PC-9 (cell line): ENCODE measurements at places on chromosomes 13 and 19. TPM values are rescaled to one million over a fixed set of nuclear protein-coding genes. Genes with fewer than 3 reads are reported as not detected.
A peak's percentile ranks its signal among the peaks of the same experiment; 100 is the strongest.

CRLF1 gene
- total RNA-seq: 0.46 and 2.8 TPM in 2 replicates

DNA sequence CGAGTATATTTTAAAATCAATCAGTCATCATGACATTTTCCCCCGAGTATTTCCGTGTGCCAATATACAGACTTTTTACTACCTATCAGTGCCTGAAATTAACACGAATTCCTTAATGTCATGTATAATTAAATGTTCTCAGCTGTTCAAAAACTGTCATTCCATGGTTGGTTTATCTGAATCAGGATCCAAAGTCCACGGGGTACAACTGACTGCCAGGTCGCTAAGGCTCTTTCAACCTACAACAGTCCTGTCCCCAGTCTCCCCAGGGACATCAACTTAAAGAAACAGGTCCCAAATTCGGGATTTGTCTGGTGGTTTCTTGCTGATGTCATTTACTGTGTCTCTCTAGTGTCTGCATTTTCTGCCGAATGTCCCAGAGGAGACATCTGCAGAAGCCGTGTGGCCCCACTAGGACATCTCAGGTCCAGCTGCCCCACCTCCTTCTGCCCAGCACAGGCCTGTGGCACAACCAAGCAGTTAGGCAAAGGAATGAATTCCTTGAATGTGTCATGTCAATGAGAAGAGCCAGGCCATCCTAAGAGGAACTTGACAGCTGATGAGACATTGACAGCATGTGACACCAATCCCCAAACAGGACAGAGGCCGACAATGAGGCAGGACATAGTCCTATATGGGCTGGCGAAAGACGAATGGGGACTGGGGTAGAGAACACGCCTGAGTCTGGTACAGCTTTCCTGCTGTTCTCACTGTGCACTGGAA, 109.5 kb downstream of the STK24 start:
- peaks cover 43% of the 10 kb centered on the region for H3K36me3 ChIP-seq
- no peaks in the 10 kb centered on the region for H3K27me3 ChIP-seq
- no peak overlapping the region for H3K4me3 ChIP-seq
- no peak for DNase-seq
- no peaks in the 10 kb centered on the region for H3K4me1 ChIP-seq

GRCh38 chr19:10315335-10316214, at the start of gene FDX2:
FDX2 (minus strand) TSS chr19:10316015; CDS start chr19:10315996, 19 bp downstream.
- peaks cover 14% of the 10 kb centered on the region for H3K4me1 ChIP-seq
- DNase-seq: peak; percentile 85
- peak within 1 kb of the TSS; percentile 38 for H3K27ac ChIP-seq
- no peaks in the 10 kb centered on the region for H3K27me3 ChIP-seq
- H3K36me3 ChIP-seq: no peaks in the 10 kb centered on the region
- peak within 1 kb of the TSS; percentile 96 for H3K4me3 ChIP-seq

DNA sequence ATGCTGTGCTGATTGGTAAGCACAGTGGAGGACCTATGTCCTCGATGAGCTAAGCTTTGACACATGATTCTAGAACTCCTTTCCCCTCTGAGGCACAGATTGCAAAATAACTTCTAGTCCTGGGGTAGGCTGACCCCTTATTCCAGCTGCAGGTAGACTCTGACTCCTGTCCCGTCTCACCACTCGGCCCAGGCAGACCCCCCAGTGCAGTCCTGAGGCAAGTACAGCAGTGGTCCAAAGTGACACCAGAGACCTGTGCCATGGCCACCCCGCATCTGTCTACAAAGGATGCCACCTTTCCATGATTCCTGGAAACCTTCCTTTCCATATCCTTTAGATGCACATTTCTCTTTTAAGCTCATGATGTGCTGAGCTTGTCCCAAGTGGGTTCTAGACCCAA, 482.5 kb downstream of the ZNF536 start:
- no peak overlapping the region for H3K27ac ChIP-seq
- DNase-seq: no peak
- no peaks in the 10 kb centered on the region for H3K36me3 ChIP-seq
- H3K4me3 ChIP-seq: no peak overlapping the region
- no peaks in the 10 kb centered on the region for H3K4me1 ChIP-seq
